Activated CD4-positive, alpha-beta memory T cell treated with anti-CD3 and anti-CD28 coated beads, Interleukin-2, amount 10 ng/mL, durations not matched to agents 7 days and 5 days (primary cell): ENCODE measurements at places on chromosomes 13 and 19. TPM values are rescaled to one million over a fixed set of nuclear protein-coding genes. Genes with fewer than 3 reads are reported as not detected.

KDELR1 gene
- 91.8 TPM for total RNA-seq

BRME1 gene
- total RNA-seq, result 4.4 TPM

SERPINE3 gene
- not detected for total RNA-seq

ZNF66 gene
- total RNA-seq, result 6.0 TPM

NFIC gene
- 12.6 TPM for total RNA-seq

CACNG7 gene
- total RNA-seq, result not detected

TFDP1 gene
- total RNA-seq, result 130 TPM

VSTM1 gene
- not detected for total RNA-seq

CEACAM21 gene
- 77.0 TPM for total RNA-seq

- no peak overlapping the region for H3K4me3 ChIP-seq
- H3K27ac ChIP-seq, result no peak overlapping the region
- peaks cover 9% of the 10 kb centered on the region for H3K4me1 ChIP-seq
- DNase-seq, result no peak
Observed at GRCh38 chr19:38306236-38306635, 2.2 kb downstream of the C19orf33 start.

DNA sequence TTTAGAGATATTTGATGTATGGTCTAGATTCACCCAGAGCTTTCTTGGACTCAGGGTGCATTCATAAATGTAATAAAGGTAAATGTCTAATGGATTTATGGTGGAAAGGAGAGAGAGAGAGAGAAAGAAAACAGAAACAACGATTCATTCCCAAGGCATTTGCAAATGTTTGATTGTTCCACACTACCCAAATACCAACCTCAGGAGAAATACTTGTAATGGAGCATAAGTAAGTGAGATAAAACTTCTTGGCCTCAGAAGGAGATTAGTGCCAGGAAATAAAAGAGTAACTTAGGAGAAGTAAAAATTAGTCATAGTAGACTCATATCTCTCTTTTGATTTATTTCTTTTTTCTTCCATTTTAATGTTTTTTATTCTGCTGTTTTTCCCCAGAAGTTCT is 40.6 kb upstream of the DGKH start:
- H3K27me3 ChIP-seq, result peaks cover 5% of the 10 kb centered on the region
- H3K27ac ChIP-seq, result no peak overlapping the region
- H3K4me3 ChIP-seq, result no peak overlapping the region
- DNase-seq, result no peak

GRCh38 chr19:52688335-52688734 is 46.5 kb downstream of the ZNF611 start:
- no peak for DNase-seq
- H3K4me1 ChIP-seq, result peaks cover 41% of the 10 kb centered on the region
- H3K36me3 ChIP-seq, result peaks cover 59% of the 10 kb centered on the region
- no peak overlapping the region for H3K4me3 ChIP-seq

GRCh38 chr19:18414504-18415177 is 4.6 kb upstream of the SSBP4 start:
- H3K27ac ChIP-seq, result peak overlapping the region; percentile 64
- H3K27me3 ChIP-seq, result peaks cover 23% of the 10 kb centered on the region
- DNase-seq, result peak; percentile 60

DNA sequence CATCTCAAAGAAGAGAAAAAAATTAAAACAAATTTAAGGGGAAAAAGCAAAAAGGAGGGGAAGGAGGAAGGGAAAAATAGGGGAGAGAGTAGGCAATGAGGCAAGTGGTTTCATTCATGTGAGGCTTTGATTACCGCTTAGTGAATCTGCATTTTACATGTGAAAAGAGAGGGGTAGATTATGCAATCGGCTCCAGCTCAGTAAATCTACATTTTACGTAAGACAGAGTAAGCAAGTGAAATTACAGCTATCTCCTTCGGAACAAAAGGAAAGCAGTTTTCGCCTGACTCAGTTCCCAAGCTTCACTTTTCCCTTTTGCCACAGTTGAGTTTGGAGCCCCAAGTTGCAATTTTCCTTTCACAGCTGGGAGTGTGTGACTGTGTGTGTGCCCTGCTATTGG is 16.0 kb upstream of the OLFM2 start:
- H3K27ac ChIP-seq, result no peak overlapping the region
- H3K27me3 ChIP-seq, result peaks cover 2% of the 10 kb centered on the region
- H3K36me3 ChIP-seq, result no peaks in the 10 kb centered on the region

DNA sequence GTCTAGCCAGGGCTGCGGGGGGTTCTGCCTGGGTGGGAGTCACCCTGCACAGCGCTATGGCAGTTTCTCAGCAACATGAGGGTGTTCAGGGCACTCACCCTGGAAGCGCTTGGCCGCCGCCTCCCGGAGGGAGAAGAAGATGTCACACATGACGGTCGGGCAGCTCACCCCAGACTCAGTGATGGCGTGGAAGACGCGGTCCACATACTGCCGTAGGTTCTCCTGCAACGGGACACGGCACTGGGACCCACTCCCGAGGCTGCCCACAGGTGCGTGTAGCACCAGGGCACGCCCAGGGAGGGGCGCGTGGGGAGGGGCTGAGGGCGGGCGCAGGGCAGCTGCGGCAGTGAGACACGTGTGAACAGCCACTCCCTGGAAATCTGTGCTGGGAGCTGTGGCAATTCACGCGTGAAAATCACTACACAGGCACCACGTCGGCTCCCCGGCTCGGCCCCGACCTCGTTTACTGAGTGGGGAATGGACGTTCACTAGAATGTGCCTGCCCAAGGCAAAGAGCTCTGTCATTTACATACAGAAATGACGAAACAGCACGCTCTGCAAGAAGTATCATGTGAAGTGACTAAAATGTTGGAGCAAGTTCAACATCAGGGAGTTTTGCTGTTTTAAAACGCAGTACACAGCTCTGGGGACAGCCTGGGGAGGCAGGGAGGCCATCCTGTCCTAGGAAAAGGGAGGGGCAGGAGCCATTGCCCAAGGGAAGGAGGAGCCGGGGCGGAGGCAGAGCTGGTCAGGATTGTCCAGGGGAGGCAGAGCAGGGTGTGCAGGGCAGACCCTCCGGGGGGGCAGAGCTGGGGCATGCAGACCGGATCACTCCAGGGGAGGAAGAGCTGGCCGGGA is 41.5 kb upstream of the C13orf46 start:
- H3K27me3 ChIP-seq, result no peaks in the 10 kb centered on the region
- H3K36me3 ChIP-seq, result peaks cover 44% of the 10 kb centered on the region
- H3K4me3 ChIP-seq, result no peak overlapping the region
- no peak overlapping the region for H3K27ac ChIP-seq

DNA sequence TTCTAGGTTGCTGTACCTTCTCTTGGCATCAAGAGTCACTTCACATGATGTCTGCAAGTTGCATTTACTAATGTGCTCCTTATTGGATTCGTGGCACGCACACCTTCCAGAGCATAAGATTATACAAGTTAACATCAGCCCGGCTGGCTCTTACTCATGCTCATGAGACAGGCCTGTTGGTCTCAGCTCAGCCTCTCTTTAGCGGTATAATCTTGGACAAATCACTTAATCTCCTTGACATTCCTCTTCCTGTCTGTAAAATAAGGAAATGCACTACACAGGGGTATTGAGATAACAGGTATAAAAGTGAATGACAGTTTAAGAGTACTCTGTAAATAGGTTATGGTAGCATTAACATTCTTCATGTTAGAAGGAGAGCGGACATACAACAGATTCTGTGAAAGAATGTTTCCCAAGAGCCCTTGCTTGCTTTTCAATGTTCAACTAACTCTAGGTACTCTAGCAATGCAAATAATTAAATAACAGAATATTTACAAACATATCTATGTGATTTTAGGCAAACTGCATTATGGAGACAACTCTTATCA is 181.1 kb downstream of the FGF14 start:
- peaks cover 3% of the 10 kb centered on the region for H3K27me3 ChIP-seq
- H3K4me3 ChIP-seq, result no peak overlapping the region
- H3K36me3 ChIP-seq, result no peaks in the 10 kb centered on the region
- no peak overlapping the region for H3K27ac ChIP-seq
- H3K4me1 ChIP-seq, result no peaks in the 10 kb centered on the region
- no peak for DNase-seq

- peaks cover 6% of the 10 kb centered on the region for H3K27me3 ChIP-seq
- peaks cover 3% of the 10 kb centered on the region for H3K36me3 ChIP-seq
- no peak overlapping the region for H3K27ac ChIP-seq
- no peak for DNase-seq
- no peak overlapping the region for H3K4me3 ChIP-seq
Observed at GRCh38 chr13:29597706-29598105, 2.2 kb upstream of the SLC7A1 start.

DNA sequence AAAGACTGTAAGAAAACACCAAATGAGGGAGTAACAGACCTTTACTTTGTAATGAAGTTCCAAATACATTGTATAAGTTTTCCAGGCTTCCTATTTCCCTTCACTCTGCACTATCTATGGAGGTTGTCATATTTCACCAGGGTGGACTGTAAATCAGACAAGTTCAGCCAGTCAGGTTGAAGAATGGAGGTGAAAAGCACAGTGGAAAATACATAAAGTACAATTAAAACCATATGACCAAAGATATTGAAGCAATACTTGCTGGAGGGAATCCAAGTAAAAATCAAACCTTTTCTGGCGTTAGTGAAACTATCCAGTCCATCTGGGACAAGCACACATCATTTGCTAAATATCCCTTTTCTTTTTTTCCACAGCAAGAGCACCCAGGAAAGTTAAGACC is 3.2 kb downstream of the LHFPL6 start:
- no peak overlapping the region for H3K4me3 ChIP-seq
- H3K36me3 ChIP-seq, result no peaks in the 10 kb centered on the region
- no peak for DNase-seq
- no peak overlapping the region for H3K27ac ChIP-seq
- H3K4me1 ChIP-seq, result peaks cover 11% of the 10 kb centered on the region

- H3K27ac ChIP-seq, result no peak overlapping the region
- H3K36me3 ChIP-seq, result no peaks in the 10 kb centered on the region
- H3K27me3 ChIP-seq, result no peaks in the 10 kb centered on the region
- H3K4me3 ChIP-seq, result no peak overlapping the region
- DNase-seq, result no peak
Observed at GRCh38 chr13:68509734-68510621, 1279.8 kb upstream of the PCDH9 start.

DNA sequence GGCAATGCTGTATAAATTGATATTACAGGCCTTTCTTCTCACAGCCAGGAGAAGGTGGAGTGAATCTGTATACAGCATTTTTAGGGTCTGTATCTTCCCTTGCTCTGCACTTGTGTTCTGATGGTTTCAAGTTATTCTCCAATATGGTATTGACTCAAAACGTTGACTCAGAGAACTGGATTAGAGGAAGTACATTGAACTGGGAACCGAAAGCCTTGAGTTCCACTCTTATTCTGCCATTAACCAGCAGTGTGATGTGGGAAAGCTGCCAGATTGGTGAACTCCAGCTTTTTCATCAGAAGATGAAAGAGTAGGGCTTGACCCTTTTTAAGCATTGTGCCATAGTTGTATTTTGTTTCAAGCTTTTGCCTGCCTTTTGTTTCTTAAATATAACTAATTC is 167.7 kb downstream of the SPRY2 start:
- H3K27me3 ChIP-seq, result no peaks in the 10 kb centered on the region
- no peak for DNase-seq
- H3K4me1 ChIP-seq, result no peaks in the 10 kb centered on the region

- no peak overlapping the region for H3K27ac ChIP-seq
- peak overlapping the region; percentile 29 for H3K4me3 ChIP-seq
- no peak for DNase-seq
Observed at GRCh38 chr19:9622531-9622930, 1.5 kb upstream of the ZNF561 start.

DNA sequence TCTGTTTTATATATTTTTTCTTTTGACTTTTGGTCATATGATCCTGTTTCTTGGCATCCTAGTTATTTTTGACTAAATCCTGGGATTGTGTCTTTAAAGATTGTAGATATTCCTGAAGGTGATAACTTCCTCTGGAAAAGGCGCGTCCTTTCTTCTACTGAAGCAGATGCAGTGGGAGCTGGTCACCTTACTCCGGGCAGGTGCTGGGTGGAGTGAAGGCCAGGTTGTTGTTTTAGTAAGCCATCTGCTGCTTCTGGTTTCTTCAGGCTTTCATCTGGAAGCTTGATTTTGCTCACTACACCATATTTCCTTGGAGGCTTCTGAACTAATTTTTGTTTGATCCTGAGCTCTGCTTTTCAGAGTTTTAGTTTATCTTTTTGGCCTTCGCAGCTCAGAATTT is 21.5 kb downstream of the URI1 start:
- no peak overlapping the region for H3K4me3 ChIP-seq
- no peak overlapping the region for H3K27ac ChIP-seq
- peaks cover 9% of the 10 kb centered on the region for H3K36me3 ChIP-seq
- H3K27me3 ChIP-seq, result no peaks in the 10 kb centered on the region

GRCh38 chr13:31051999-31052398 is 109.7 kb downstream of the HSPH1 start:
- no peaks in the 10 kb centered on the region for H3K36me3 ChIP-seq
- no peak overlapping the region for H3K27ac ChIP-seq
- peaks cover 15% of the 10 kb centered on the region for H3K4me1 ChIP-seq
- no peak for DNase-seq

DNA sequence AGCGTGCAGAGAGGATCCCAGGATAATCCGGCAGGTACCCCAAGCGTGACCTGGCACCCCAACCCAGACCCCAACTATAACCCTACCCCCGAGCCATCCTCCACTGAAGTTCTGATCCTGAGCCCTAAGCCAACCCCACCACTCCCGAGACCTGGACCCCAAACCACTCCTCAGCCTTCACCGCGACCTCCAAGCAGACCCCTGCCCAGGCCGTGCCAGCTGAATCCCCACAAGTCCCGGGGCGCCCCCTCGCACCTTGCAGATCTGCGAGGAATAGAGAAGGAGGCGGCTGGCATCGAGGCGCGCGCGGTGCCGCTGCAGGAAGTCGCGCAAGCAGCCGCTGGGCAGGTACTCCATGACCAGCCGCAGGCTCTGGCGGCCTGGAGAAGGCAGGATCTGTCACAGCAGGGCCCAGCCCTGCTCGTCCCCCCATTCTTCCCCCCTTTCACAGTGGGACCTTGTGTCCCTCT is 10.1 kb upstream of the INSL3 start:
- H3K4me1 ChIP-seq, result peaks cover 27% of the 10 kb centered on the region
- no peaks in the 10 kb centered on the region for H3K27me3 ChIP-seq
- no peak for DNase-seq
- H3K4me3 ChIP-seq, result no peak overlapping the region

DNA sequence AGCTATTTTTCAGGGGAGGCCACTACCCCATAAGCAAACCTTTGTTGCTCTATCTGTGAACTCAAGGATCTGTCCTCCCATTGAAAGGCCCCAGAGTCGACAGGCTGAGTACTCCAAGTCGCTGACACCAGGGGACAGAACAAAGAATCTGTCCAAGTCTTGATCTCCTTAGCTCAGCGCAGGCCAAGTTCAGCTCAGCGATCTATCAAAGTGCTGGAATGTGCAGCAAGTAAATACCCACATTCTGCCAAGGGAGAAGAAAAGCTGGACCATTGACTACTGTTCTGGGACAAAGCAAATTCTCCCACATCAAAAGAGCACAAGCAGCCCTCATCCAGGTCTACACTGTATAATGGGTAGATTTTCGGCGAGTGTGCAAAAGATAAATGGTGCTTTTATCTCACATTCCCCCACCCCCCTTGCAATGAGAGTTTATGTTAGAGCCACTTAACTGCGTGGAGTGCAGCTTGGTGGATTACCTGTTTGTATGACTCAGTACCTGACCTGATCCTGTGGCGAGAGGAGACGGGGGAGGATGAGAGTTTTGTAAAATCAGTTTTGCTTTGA is 391.7 kb upstream of the SGCG start:
- peaks cover 6% of the 10 kb centered on the region for H3K27me3 ChIP-seq
- H3K4me3 ChIP-seq, result no peak overlapping the region
- H3K27ac ChIP-seq, result no peak overlapping the region
- no peaks in the 10 kb centered on the region for H3K36me3 ChIP-seq
- H3K4me1 ChIP-seq, result no peaks in the 10 kb centered on the region

- H3K36me3 ChIP-seq, result peaks cover 20% of the 10 kb centered on the region
- peak overlapping the region; percentile 75 for H3K27ac ChIP-seq
- H3K27me3 ChIP-seq, result no peaks in the 10 kb centered on the region
- H3K4me3 ChIP-seq, result peak overlapping the region; percentile 21
- peaks cover 81% of the 10 kb centered on the region for H3K4me1 ChIP-seq
- no peak for DNase-seq
Observed at GRCh38 chr13:79491715-79492114, 10.8 kb downstream of the NDFIP2 start.
